ENCODE measurements at places on chromosomes 13 and 19. TPM values are rescaled to one million over a fixed set of nuclear protein-coding genes. Genes with fewer than 3 reads are reported as not detected.

GRCh38 chr19:35719402-35720162, 1.8 kb downstream of the KMT2B start:
- no peak for DNase-seq
- H3K4me1 ChIP-seq: peaks cover 57% of the 10 kb centered on the region
- H3K4me3 ChIP-seq: peak overlapping the region; percentile 96
- H3K27me3 ChIP-seq: peaks cover 2% of the 10 kb centered on the region
- peaks cover 51% of the 10 kb centered on the region for H3K36me3 ChIP-seq
- peak overlapping the region; percentile 44 for H3K27ac ChIP-seq

KLK1 gene
- total RNA-seq: 11.7 TPM

GRCh38 chr13:47397739-47398138, 500.9 kb upstream of the HTR2A start:
- no peaks in the 10 kb centered on the region for H3K4me1 ChIP-seq
- H3K27ac ChIP-seq: no peak overlapping the region

GRCh38 chr19:30518965-30519606, 146.9 kb downstream of the ZNF536 start:
- H3K4me1 ChIP-seq: no peaks in the 10 kb centered on the region
- H3K36me3 ChIP-seq: no peaks in the 10 kb centered on the region

DNA sequence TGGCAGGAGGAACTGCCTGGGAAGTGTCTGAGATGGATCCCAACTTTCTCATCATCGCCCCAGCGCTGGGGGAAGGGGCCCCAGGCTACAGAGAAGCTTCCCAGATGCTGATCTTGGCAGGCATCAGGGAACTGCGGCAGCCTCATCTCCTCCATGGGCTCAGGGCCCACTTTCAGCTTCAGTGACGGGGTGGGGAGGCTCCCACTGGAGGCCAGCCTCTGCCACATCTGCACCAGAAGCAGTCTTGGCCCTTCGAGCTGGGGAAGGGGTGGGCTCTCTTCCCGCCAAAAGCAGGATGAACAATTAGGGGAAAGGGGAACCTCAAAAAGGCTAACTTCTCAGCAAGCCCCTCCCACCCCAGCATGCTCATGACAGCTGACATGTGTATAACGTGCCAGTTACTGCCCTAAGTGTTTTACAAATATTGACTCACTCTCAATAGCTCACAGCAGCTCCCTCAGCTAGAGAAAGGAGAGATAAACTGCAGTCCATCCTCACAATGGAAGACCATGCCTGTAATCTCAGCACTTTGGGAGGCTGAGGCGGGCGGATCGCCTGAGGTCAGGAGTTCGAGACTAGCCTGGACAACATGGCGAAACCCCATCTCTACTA, 7.1 kb upstream of the S1PR2 start:
- H3K4me3 ChIP-seq: no peak overlapping the region
- peaks cover 21% of the 10 kb centered on the region for H3K4me1 ChIP-seq
- DNase-seq: no peak
- H3K36me3 ChIP-seq: no peaks in the 10 kb centered on the region

CLEC17A gene
- not detected for total RNA-seq

- peaks cover 29% of the 10 kb centered on the region for H3K36me3 ChIP-seq
- H3K27ac ChIP-seq: peak overlapping the region; percentile 66
- H3K4me3 ChIP-seq: peak overlapping the region; percentile 21
- H3K4me1 ChIP-seq: peaks cover 74% of the 10 kb centered on the region
- peak; percentile 81 for DNase-seq
Measured at GRCh38 chr19:6276447-6276846, 3.3 kb downstream of the MLLT1 start.

CCL25 gene
- total RNA-seq: not detected

CPAMD8 gene
- total RNA-seq: 1.5 TPM

DNA sequence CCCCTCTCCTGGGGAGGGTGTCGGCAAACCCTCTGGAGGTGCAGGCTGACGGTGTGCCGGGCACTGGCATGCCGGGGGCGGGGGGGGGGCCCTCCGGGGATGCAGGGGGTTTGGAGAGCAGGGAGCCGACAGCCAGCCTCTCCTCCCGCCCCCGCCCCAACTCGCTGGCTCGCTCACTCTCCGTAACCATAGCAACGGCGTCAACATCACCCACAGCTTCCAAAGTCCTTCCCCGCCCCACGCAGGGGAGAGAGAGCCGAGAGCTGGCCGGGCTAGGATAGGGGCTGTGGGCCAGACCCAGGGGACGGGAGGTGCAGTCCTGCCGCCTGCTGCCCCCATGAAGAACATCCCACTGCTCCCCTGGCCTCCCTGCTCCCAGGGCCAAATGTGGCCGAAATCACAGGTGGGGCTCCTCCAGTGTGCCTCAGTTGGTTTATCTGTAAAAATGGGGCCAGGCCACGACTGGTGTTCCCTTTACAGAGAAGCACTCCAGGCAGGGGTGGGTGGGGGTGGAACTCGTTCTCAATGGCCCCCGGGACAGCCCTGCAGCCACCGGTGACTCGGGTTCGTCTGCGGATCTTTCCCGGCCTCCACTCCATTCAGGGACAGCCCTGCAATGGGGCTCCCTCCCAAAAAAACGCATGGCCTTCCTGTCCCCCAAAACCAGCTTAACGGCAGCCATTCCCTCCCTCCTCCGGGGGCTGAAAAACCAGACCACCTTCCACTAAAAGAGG, 3.2 kb downstream of the KLF16 start:
- no peaks in the 10 kb centered on the region for H3K27me3 ChIP-seq
- H3K4me1 ChIP-seq: peaks cover 52% of the 10 kb centered on the region
- DNase-seq: no peak
- peak overlapping the region; percentile 60 for H3K27ac ChIP-seq

Measured in K562 (cell line).